Activated CD4-positive, alpha-beta T cell treated with anti-CD3 and anti-CD28 coated beads, Interleukin-2, amount 50 U/mL, for 16 hours (primary cell): ENCODE measurements at places on chromosomes 5 and 9.

- no peak for DNase-seq
These were observed 16.1 kb upstream of the MXD3 start for GRCh38 chr5:177327539-177328522.

DNA sequence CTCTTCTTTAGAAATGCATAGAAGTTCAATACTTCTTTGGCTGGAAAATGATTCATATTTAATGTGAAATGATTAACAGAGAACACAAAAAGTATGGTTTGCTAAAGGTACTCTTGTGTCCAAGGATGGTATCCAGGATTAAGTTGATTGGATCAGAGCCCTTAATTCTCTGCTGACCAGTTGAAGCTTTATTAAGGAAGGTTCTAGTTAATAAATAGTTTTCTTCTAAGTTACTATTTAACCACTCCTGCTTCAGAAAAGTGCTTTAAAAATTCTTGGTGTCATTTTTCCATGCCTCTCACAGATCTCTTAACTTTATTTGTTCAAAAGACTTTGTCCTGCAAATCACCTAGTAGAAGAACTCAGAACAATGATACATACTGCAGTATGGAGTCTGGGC, 134.3 kb downstream of the MEF2C start:
- DNase-seq, result no peak

DNA sequence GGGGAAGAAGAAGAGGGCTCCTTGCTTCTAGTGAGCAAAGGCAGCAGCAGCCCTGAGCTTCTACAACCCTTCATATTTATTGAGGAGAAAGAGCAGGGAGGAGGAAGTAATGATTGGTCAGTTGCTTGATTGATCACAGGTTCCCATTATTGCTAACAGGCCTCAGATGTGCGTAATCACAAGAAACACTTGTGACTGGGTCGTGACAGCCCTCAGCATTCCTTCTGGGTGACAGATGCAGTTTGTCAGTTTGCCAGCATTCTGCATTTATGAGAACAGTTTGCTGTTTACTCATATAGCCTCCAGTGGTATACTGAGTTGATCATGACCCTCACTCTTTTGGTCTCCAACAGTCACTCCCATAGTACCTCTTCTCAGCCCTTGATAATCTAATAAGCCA, 111.5 kb upstream of the TNC start:
- DNase-seq, result no peak

DNA sequence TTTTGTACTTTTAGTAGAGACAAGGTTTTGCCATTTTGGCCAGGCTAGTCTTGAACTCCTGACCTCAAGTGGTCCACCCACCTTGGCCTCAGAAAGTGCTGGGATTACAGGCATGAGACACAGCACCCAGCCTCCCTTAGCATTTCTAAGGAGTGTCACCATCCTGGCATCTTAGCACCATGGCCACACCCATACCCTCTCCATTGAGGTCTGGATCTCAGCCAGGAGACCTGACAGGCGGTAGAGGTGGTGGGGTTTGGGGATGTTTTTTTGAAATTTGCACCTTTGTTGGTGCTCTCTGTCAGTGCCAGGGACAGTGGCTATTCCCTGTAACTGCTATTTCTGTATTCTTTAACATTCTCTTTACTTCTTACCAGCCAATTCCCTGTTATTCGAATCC, 72.5 kb downstream of the TRIM36 start:
- no peak for DNase-seq

DNA sequence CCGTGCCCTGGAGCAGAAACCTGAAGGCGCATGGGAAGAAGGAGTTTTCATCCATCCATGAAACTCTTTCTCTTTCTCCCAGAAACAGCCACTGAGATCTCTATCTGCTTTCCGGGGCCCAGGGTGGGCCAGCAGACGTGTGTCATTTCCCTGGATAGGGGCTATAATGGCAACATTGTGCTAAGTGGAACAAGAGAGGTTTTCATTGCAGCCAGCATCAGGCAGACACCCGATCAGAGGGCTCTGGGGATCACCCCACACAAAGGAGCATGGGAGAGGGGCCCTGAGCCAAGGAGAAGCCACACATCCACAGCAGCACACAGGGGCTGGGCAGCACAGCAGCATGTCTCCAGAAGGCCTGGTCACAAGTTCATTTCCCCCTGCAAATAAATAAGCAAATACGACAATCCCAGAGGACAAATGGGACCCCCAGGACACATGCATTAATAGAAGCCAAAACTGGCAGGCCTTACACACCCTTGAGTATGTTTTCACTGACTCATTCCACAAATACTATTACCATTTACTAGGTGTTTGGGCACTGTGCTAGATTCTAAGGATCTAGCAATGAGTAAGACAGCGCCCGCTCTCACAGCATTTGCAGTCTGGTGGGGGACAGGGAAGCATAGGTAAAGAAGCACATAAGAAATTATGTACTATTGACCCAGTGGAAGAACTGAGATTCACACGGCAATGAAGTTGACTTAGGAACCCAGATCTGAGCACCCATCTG, 4.3 kb upstream of the AFAP1L1 start:
- DNase-seq, result no peak

GRCh38 chr5:113195251-113195650, 218.7 kb downstream of the DCP2 start:
- no peak for DNase-seq

GRCh38 chr9:117407436-117408022, 7.3 kb downstream of the ASTN2 start:
- no peak for DNase-seq

GRCh38 chr9:131423171-131423581, 29.3 kb downstream of the PRRC2B start:
- no peak for DNase-seq

DNA sequence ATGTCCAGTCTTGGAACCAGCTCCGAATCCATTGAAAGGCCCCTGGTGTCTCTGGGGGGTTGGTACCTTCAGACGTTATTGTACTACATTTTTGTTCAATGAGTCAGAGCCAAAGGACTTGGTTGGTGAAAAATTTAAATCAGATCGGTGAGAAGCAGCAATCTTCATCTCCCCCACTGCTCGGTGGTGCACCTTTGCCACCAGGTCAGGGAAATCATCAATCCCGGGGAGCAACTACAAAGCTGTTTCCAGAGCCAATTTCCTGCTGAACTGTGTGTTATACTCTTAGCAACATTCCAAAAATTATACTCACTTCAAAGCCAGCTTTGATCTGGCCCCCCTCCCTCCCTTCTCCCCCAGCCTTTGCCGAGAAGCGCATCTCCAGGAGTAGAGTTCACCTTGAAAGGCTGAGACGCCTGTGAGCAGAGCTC, 375.2 kb upstream of the WWC1 start:
- DNase-seq, result no peak

- no peak for DNase-seq
These were observed 65.8 kb downstream of the RAD23B start for GRCh38 chr9:107348836-107349235.

DNA sequence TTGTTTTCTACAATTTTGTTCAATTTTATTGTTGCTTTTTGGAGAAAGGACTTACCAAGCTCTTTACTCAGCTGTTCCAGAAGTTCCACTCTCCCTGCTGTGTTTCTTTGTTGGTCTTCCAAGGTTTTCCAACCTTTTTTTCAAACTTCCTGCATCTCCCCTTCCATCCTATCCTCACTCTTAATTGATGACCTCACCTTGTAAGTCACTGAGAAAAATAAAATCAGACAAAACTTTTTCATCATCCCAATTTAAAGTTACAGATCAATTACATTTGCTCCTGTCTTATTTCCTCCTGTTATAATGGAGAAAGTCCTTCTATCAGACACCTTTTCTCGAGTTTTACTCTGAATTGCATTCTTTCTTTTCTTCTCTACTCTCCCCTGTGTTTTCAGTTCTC, 121.1 kb downstream of the DMXL1 start:
- DNase-seq, result no peak

DNA sequence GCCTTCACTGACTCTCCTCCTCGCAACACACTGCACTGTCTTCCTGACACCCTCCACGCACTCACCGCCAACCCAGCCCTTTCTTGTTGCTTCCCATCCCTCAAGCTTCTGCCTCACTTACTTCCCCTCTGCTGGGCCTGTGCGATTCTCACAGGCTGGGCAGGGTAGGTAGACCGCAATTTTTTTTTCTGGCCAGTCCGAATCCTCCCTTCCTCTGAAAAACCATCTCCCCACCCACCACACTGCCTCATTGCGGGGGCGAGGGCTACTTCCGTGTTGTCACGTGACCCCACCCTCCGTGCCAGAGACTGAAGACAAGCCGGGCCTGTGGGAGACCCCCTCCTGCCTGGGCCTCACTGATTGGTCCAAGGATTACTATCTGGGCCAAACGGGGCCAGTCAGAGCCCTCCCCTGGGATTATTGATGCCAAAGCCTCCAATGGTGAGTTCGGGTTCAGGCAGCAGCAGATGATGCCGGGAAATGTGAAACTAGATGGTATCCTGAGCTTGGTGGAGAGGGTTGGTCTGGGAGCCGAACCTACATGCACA, 73.1 kb downstream of the STK10 start:
- peak; percentile 97 for DNase-seq

DNA sequence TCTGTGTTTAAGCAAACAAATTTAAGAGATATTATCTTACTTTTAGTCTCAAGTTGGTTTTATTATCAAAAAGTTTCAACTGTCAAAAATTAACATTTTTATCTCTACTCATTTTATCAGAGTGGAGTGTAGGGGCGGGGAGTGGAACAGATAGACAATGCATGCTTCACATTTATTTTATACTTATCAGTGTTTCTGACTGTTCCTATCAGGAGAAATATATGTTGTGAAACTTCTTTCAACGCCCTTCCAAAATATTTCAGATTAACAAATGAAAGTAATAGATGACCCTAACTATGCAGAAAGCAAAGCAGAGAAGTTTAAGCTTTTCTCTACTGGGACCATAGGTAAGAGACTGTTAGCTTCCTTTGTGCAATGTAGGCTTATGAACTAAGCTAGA, 44.9 kb upstream of the MAST4 start:
- no peak for DNase-seq

DNA sequence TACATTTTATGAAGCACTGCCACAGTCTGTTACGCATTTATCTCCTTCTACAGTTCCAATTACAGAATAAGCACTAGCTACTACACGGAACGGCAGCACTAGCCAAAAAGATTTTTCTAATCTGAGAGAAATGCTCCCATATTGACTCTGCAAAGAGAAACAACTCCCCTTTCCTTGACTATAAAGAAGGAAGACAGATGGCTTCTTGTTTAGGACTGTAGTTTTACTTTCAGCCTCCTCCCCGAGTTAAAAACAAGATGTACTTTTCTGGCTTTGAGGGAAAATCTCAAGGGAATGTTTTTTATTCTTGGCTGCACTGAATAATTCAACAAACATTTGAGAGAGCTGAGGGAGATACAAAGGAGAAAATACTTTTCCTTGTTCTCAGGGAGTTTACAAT, 1.9 kb upstream of the SLC44A1 start:
- no peak for DNase-seq

- no peak for DNase-seq
These were observed 529.2 kb downstream of the EBF1 start for GRCh38 chr5:158570502-158570901.

GRCh38 chr5:65737842-65738241, 15.8 kb downstream of the NLN start:
- DNase-seq, result no peak

DNA sequence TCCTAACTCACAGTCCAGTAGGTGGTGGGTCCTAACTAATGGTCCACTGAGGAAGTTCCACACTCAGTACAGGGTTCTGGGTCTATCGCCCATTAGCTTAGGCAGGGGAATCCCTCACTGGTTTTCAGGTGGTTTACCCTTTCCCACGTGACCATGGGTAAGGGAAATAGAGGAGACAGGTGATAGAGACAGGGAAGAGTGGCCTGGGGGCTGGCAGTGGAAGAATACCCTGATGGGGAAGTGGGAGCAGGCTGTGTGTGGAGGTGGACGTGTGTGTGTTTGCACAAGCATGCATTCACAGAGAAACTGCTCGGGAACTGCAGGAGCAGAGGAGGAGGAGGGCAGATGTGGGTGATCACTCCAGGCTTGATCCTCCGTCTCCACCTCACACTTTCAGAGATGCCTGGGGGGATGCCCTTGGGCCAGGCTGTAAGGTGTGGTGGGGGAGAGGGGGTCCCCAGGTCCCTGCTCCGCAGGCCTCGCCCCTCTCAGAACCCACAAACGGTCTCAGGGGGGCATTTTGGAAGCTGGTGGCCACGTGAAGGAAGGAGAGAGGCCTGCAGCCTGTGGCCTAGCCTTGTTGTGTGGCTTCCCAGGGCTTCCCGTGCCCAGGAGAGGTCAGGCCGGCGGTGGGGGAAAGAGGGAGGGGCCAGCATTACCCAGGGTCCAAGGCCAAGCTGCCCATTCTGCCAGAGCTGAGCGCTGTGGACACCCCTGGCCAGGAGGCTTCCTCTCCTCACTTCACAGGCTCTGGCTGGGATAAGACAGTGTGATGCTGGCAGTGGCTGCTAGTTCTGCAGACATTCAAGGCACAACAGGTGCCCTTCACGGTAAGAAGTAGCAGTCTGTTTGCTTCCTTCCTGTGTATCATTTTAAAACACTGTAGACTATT, 80.0 kb downstream of the OTULIN start:
- no peak for DNase-seq

- DNase-seq, result no peak
These were observed 359.3 kb downstream of the TMEM161B start for GRCh38 chr5:87909382-87909781.

DNA sequence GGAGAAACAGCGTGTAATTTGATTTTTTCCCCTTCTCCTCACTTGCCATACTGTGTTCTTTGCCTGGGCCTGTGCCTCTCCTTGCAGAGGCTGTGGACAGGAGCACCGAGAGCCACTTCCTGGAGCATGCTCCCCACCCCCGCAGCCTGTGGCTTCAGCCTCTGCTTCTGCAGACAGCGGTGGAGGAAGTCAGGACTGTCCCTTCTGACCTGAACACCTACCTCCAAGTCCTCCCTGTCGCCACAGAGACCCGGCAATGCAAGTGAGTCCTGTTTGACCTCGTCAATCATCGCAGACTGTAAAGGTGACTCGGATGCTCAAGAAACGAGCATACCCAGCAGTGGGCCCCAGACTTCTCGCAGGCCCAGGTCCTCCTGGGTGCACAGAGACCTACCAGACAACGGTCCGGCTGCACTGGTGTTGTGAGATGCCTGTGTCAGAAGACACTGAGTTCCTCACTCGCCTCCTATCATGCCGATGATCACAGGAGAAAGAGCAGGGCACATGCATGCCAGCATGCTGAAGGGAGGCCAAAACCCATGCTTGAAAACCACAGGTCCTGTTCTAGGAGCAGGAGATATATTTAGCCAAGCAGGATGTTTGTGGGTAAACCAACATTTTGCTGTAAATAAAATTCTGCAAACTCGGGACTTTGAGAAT, 198.8 kb downstream of the AUH start:
- DNase-seq, result peak; percentile 84
